ENCODE measurements at places on chromosomes 5 and 9. TPM values are rescaled to one million over a fixed set of nuclear protein-coding genes. Genes with fewer than 3 reads are reported as not detected.

JAKMIP2 gene
- 88.2 TPM for total RNA-seq

GRCh38 chr5:111144352-111144930, 52.3 kb downstream of the WDR36 start:
- no peak for DNase-seq

ADGRD2 gene
- total RNA-seq: not detected

TAF11L11 gene
- total RNA-seq: 3.7 TPM

DNA sequence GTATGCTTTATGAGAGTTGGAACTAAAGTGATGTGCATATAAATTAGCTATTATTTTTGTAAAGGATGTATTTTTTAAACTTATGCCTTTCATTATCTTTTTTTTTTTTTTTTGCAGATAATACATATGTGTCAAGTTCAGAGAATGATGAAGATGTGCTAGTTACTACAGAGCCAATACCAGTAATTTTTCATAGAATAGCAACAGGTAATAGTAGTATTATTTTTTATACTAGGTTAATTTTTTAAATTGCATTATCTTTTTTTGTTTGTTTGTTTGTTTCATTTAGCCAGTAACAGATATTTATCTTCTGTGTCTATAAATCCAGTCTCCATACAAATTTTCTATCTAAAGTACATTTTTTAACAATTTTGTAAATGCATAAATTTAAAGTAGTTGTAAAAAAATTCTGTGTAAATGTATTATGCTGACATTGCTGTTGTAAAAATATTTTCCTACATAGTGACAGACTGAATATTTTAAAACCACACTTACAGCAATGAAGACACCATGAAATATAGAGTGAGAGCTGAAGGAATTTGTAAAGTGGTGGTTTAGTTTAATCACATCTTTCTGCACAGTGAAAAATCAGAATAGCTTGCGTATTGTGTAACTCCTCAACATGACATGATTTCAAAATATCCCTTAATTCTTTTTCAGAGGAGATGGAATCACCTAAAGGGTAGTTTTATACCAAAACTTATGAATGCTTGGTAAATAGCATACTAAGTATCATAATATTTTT, 93.3 kb downstream of the PARP8 start:
- no peak for DNase-seq
